ENCODE measurements at places on chromosomes 7 and 10.

- peak; percentile 67 for DNase-seq
These were observed 60.8 kb downstream of the MDH2 start for GRCh38 chr7:76108540-76109233.

DNA sequence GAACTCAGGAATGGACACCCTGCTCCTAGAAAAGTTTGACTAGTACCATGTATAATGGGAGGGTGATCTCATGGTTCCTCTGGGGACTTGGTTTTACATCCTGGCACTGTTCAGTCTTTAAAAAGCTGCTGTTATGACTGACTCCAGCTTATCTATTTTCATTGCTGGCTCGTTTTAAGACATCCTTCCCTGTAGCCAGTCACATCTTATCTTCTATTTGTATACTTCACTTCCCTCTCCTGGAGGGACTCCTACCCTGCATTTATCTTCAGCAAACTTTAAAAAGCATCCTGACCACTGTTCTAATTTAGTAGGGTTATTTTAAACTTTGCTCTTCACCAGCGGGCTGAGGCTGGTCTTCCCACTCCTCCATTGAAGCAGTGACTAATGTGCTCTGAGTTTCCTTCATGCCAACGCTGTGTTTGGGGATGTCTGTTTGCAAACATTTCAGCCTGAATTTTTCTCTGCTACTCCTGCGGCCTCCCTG is 72.9 kb upstream of the ARMC3 start:
- DNase-seq = no peak

- no peak for DNase-seq
These were observed 55.9 kb upstream of the ADRB1 start for GRCh38 chr10:113987805-113988204.

- DNase-seq = no peak
These were observed 155.8 kb downstream of the AOAH start for GRCh38 chr7:36568452-36568849.

GRCh38 chr7:30925913-30926312 is 14.3 kb downstream of the AQP1 start:
- no peak for DNase-seq

DNA sequence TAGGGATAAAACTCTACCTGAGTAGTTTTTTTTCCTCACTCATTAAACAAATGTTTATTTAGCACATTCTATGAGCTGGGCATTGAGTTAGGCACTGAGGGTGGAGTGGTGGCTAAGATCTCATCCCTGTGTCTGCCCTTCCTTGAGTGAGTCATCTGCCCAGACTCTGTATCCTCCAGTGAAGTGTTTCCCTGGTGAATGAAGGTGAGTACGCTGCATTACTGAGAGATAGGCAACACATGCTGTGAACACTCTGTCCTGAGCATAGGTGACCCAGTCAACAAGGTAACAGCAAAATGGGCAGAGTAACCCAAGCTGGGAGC is 5.8 kb downstream of the PITX3 start:
- no peak for DNase-seq

GRCh38 chr10:113047605-113047962 is 97.5 kb downstream of the TCF7L2 start:
- DNase-seq = no peak

GRCh38 chr7:46115410-46115809 is 194.3 kb upstream of the IGFBP3 start:
- DNase-seq = no peak

DNA sequence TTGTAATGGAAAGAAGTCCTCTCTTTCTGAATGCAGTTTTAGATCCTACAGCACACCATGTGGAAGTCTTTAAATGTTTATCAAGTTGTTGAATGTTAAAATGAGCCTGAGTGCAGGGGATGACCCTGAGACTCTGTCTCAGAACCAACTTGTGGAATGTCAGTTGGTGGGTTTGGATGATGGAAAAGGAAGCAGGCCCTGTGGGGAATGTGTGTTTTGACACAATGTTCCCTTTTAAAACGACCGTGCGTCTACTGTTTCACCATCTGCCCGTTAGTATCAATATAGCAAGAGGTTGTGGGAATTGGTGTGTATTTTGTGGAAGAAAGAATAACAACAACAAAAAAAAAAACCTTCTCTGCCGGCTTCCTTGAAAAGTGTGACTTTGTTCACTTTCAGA is 8.3 kb downstream of the DYNC1I1 start:
- DNase-seq = no peak

GRCh38 chr10:7478727-7479457 is 68.1 kb upstream of the SFMBT2 start:
- DNase-seq = no peak

DNA sequence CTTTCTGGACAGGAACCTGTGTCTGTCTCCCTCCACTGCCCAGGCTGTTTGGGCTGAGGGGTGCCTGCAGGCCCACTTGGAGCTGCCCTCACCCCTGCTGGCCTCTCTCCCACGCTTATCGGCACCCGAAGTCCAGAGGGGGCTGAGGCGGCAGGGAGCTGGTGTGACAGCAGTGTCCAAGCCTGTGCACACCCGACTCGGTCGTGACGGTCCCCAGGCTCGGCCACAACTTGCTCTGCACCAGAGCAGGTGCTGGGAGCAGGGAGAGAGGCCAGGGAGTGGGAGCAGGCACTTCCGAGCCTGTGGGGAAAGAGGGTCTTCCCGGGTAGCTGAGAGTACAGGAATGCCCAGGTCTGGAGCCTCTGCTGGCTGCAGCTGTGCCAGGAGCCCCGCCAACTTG is 23.0 kb downstream of the INPP5F start:
- no peak for DNase-seq

DNA sequence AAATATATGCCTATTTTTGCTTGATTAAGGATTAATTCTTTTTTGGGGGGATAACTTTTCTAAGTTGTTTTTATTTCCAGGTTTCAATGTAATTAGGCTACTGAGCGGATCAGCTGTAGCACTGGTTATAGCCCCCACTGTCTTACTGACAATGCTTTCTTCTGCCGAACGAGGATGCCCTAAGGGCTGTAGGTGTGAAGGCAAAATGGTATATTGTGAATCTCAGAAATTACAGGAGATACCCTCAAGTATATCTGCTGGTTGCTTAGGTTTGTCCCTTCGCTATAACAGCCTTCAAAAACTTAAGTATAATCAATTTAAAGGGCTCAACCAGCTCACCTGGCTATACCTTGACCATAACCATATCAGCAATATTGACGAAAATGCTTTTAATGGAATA is 1.0 kb downstream of the LRRTM3 start:
- DNase-seq = no peak

GRCh38 chr10:50397312-50398140 is 146.2 kb upstream of the ASAH2 start:
- DNase-seq = no peak

DNA sequence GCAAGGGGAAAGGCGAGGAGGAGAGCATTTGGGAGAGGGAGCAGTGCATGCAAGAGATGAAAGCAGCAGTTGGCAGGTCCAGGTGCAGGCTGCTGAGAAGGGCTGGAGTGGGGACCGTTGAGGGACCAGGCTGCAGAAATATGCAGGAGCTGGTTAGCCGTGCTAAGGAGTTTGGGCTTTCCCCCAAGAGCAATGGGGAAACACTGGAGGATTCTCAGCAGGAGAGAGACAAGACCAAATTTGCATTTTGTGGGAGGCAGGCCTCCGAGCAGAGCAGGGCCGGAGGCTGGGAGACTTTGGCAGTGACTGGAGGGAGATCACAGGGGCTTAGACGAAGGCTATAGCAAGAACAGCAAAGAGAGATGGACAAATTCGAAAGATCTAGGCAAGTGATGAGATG is 11.8 kb downstream of the BTBD16 start:
- DNase-seq = no peak

- DNase-seq = no peak
These were observed 396.7 kb downstream of the PHTF2 start for GRCh38 chr7:78195281-78195680.

- DNase-seq = no peak
These were observed 14.7 kb downstream of the WDR37 start for GRCh38 chr10:1070919-1071318.

DNA sequence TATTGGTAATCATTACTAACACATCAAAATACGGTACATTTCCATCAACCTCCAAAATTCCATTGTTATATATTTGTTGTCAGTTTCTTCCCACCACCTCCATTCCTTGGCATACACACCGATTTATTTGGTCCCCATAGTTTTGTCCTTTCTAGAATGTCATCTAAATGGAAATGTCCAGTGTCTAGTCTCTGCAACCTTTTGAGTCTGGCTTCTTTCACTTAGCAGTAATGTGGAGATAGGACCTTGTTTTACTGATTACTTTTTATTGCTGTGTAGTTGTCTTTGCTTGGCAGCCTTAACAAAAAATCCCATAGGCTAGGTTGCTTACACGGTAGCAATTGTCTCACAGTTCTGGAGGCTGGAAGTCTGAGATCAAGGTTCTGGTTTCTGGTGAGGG is 22.5 kb downstream of the TRRAP start:
- DNase-seq = no peak

GRCh38 chr7:139984642-139985539 is 77.9 kb downstream of the PARP12 start:
- no peak for DNase-seq

- DNase-seq = no peak
These were observed 5.5 kb downstream of the PTPRN2 start for GRCh38 chr7:158582089-158582456.

GRCh38 chr7:690478-691360 is 35.8 kb upstream of the DNAAF5 start:
- no peak for DNase-seq

- peak; percentile 30 for DNase-seq
These were observed 97.6 kb downstream of the SUGCT start for GRCh38 chr7:40232242-40232893.

DNA sequence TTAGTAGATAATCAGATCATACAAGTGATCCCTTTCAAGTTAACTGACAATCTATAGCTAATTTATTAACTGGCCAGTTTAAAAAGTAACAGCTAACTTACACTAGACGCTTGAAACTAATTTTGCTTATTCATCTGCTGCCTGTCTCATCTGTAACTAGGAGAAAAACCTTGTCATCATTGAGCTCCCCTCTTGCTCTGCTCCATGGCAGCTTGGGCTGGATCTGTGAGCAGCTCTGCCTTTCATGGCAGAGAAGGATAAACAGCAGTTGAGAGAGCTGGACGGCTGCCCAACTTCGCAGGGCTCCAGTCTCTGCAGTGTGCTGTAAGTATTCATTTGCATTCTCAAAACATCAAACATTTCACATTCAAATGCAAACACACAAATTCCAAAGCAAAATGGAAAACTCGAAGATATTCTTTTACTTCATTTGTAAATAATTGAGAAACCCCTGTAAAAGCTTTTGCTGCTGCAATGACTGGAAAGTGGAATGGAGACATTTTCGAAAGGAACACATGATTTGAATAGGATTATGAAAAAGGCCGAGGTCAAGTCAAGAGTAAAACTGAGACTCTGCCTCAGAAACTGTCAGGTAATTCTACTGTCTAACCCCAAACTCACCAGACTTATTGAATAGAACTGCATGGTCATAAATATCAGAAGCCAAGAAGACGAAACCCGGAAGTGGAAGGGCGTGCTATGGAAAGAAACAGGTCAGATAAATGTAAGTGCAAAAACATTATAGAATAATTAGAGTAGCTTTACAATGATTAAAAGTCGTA is 17.6 kb downstream of the SLC35B4 start:
- DNase-seq = no peak

- no peak for DNase-seq
These were observed 80.1 kb downstream of the GRID1 start for GRCh38 chr10:86286236-86287109.

DNA sequence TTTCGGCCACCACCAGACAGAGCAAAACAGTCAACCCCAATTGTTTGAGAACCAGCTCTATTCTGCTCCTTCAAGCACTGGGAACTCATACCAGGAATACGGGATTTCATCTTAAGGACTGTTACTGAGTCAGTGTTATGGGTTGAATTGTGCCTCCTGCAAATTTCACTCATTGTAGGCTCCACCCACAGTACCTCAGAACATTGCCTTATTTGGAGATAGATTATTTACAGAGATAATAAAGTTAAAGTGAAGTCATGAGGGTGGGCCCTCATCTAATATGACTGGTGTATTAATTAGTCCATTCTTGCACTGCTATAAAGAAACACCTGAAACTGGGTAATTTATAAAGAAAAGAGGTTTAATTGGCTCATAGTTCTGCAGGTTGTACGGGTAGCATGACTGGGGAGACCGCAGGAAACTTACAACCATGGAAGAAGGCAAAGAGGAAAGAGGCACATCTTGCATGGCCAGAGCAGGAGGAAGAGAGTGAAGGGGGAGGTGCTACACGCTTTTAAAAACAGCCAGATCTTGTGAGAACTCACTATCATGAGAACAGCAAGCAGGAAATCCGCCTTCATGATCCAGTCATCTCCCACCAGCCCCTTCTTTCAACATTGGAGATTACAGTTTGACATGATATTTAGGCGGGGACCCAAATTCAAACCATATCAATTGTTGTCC is 14.3 kb upstream of the ZNF248 start:
- no peak for DNase-seq

GRCh38 chr7:113812591-113813255 is 106.1 kb downstream of the PPP1R3A start:
- DNase-seq = no peak

Data from DMS153 (cell line).